Fibroblast of upper back skin (primary cell): ENCODE measurements at places on chromosomes 1 and 21.

DNA sequence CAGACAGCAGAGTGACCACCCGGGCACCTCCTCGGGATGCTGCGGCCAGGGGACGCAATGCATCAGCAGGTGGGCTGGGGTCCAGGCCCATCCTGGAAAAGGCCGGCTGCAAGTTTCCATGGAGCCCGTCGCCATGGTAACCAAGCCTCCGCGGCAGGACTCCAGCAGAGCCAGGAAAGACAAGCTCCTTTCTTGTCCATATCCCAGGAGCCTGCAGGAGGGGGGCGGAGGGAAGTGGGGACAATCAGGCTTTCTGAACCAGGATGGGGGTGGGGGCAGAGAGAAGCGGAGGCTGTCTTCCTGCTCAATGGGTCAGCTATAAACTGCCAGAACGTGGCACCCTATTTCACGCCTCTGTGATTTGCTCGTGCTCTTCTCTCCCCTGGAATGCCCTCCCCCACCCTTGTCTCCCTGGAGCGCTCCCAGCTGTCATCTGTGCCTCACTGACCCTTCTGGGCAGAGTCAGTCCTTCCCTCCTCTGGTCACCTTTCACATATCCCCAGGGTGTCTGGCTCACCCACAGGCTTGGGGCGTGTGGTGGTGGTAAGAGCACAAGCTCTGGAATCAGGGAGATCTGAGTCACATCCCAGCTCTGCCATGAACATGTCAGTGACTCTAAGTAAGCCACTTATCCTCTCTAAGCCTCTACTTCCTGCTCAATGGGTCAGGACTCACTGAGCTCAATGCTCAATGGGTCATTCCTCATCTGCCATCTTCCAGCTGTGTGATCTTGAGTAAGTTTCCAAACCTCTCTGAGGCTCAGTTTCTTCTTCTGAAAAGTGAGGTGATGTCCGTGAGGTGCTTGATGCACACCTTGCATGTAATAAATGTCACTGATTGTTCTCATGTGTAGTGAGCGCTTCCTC lies 58.9 kb upstream of the LAPTM5 start:
- peak; percentile 86 for DNase-seq

- DNase-seq: no peak
Measured at GRCh38 chr1:8011923-8012858, 13.9 kb downstream of the ERRFI1 start.

GRCh38 chr1:3393987-3394920 lies 60.2 kb upstream of the ARHGEF16 start:
- DNase-seq: no peak

- DNase-seq: no peak
Measured at GRCh38 chr1:8930116-8930515, 15.6 kb upstream of the CA6 start.

- DNase-seq: no peak
Measured at GRCh38 chr1:21188235-21188634, 11.5 kb upstream of the EIF4G3 start.

DNA sequence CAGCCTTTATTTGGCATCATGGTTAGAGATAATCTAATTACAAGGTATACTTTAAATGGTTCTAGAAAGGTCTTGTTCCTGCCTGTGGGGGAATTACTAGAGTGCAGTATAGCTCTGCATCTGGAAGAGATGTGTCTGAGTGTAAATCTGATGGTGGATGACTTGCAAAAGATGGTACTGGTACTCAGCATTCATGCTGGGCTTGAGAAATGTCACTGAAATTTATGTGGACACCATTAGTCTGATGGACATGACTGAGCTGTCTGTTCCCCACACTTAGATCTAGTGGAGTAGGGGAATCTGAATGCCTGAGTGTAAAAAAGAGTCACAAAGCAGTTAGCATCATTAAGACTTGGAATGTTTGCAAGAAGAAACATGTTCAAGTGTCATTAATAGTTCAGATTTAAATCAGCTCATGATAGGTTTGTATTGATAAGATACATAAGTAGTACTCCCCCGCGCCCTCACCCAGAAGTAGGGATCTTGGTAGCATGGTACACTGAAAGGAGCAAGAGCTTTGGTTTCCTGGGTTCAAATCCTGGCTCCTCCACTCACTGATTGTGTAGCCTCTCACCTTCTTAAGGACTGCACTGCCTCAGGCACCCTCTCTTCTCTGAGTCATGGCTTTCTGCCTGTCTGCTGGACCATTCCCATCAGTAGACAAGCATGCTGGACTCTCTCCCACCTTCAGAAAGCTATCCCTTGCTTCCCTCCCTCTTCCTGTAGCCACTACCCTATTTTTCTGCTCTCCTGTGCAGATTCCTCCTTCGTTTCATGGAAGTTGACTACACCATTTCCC lies 292.9 kb downstream of the NFIA start:
- no peak for DNase-seq

GRCh38 chr1:46369542-46370213 lies 24.4 kb upstream of the FAAH start:
- DNase-seq: no peak

DNA sequence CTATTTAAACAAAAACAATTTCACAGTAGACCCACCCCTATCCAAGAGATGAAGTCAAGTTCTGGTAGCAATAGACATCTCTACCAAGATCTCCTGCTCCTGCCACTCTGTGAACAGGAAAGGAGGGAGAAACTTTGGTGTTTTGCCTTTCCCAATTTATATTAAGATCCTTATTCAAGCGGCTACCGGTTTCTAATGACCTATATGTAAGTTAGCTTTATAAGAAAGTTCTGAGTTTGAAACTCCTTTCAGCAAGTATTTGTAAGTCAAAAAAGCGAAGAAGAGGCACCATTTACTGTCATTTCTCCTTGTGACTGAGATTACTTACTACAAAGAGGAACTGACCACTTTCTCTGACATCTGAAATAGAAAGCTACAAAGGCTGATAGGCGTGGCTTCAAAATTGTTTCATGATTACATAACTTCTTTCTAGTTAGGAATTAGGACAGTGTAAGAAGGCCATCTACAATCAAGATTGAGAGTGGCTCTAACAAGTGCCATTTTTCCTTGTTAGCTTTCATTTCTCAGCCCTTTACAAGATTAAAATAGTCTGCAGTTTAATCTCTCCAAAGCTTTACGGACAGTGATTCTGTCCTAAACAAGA lies at the start of gene MNDA:
Gene MNDA (plus strand): TSS at position 448 of the 604 bp plus-strand sequence. CDS start 10,803 bp downstream, outside the sequence.
- DNase-seq: no peak

DNA sequence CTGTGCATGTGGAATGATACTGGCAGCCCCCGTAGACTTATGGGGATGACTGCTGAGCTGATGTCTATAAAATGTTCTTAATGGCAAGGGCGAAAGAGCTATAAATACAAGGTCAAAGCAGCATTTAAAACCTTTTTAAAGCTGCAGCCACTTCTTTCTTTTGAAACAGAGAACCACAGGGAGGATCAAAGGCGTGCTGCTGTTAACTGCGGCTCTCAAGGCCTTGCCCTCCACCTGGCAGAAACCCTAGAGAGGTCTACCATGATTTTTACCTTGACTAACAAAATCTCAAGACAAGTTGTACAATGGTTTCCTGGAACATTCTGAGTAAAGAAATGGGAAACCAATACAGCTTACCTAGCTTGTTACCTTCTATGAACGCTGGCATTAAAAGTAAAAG lies 89.7 kb downstream of the SLC45A1 start:
- DNase-seq: no peak

DNA sequence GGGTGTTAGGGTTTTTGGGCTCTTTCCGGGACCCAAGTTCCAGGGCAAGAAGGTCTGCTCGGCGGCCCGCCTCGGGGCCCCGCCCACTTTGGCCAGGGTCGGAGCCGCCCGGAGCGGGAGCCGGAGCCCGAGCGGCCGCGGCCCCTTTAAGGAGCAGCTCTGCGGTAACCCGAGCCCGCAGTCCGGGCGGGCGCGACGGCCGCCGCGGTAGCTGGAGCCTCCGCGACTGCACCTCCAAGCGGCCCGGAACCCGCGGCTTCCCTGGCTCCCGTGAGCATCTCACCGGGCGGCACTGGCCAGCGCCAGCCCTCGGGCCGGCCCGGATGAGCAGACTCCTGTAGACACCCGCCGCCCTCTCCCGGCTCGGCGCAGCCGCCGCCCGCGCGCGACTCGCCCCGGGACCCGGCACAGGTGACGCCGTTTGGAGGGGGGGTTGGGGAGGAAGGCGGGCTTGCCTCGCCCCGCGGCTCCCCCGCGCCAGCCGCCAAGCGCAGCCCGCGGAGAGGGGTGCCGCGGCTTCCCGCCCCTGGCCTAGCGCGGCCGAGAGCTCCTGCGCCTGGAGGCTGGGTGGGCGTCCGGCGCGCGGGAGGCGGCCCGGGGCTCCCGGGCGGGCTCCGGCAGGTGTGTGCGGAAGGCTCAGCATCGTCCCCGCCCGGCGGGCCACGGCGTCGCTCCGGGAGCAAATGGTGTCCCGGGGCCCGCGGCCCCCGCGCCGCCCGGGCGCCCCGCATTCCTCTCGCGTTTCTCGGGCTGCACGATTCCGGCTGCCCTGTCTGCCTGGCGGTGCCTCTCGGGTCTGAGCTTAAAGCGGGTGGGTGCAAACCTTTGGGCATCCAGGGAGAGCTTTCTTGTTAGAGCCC lies at the start of gene TLCD4:
Gene TLCD4 (plus strand): TSS at position 149 of the 860 bp plus-strand sequence. CDS start 26,547 bp downstream, outside the sequence.
- peak; percentile 18 for DNase-seq

GRCh38 chr1:63901094-63901493 lies 127.3 kb downstream of the ROR1 start:
- DNase-seq: no peak

DNA sequence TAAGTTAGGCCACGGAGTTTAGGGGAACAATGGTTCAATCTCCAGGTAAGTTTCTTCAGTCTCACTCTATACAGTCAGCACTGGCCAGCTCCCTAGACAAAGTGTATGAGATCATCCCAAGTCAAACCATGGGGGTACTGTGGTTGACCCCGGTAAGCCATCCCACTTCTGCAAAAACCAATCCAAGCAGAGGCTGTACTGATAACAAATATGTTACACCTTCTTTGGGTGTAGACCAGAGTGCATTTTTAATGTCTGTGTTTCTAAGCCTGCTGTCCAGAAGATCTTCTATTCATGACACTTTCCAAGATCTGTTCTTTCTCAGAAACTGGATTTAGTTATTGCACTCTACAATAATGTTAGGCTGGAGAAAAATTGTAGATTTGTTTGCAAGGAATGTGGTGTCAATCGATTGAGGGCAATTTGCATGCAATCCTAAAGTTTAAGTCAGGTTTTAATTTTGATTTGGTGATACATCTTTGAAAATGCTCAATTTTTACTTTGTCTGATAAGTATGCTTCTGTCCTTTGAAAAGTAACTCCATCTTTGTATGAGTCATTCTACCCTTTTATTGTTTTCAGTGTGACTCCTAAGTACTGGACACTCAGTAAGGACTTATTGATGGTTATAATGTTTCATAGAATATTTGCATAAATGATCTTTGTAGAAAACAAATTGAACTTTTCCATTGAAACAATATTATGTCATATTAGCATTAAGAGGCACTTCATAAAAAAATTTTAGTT lies 152.4 kb downstream of the HLX start:
- DNase-seq: no peak

DNA sequence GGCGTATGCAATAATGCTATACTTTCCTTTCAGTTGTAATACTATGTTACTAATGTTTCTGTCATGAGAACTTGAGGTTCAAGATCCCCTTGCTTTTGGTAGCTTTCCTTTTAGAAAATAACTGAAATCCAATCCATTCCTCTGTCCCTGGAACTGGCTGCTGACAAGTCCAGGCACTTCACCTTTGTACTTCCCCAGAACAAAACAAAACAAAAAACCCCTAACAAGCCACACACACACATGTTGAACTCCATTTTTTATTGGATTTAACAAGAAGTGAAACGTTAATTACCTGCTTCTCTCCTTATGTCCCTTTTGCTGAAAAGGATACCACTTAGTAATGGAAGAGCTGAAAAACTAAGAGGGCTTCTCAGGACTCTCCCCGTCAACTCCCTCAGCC lies 26.1 kb upstream of the SDC3 start:
- no peak for DNase-seq

DNA sequence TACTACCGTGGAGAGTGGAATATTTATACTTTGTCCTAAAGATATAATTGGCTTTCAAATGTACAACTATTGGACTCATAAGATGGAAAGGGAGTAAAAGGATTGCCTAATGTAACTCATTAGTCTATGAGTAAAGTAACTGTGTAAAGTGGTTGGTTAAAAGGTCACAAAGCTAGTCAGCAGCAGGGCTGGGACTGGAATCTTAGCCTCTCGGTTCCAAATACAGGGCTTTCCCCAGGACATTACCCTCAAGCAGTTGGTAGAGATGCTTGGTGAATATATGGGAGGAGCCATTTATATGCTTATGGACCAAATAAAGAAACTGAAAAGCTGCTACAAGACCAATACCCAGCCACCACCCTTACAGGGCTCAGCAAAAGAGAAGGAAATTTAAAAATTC lies 283.7 kb downstream of the HLX start:
- no peak for DNase-seq

DNA sequence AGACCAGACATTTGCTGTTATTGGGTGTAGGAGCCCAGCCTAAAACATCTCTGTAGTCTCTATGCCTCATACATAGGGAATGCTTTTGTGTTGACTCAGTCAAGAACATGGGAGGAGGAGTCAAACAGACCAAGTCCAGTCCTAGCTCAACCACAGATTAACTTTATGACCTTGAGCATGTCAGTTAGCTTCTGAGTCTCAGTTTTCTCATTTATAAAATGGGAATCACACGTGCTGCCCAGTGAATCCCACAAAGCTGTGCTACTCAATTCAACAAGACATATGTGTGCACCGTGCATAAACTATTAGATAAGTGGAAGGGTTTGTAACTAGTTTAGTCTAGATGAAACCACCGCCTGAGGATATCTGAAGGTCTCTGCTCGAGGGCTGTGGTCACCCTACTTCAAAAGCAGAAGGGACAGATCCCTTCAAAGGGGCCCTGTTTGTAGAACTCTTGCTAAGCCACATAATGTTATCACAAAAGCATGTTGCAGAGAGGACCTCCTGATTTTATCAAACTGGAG lies 109.5 kb upstream of the NFIA start:
- peak; percentile 88 for DNase-seq

DNA sequence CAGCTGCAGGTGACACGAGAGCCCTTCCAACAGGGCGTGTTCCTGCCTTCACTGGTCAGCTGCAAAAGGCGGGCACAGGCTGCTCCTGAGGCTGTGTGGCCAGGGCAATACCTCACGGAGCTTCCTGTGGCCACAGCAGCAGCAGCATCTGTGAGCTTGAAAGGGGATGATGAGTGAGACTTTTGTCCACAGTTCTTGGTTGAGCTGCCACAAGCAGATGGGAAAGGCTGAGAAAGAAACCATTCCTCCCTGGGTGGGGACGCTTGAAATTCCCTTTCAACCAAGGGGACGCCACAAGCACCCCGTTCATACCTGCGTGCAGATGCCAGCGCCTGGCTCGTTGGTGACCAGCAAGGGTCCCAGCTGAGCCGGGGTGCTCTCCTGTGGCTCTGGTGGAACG lies 37.6 kb downstream of the B3GALT5 start:
- no peak for DNase-seq

- no peak for DNase-seq
Measured at GRCh38 chr1:34640654-34641401, 114.0 kb upstream of the GJB5 start.

GRCh38 chr1:56339093-56339492 lies 240.3 kb downstream of the PLPP3 start:
- DNase-seq: no peak
